ENCODE measurements at places on chromosomes 4 and X.

DNA sequence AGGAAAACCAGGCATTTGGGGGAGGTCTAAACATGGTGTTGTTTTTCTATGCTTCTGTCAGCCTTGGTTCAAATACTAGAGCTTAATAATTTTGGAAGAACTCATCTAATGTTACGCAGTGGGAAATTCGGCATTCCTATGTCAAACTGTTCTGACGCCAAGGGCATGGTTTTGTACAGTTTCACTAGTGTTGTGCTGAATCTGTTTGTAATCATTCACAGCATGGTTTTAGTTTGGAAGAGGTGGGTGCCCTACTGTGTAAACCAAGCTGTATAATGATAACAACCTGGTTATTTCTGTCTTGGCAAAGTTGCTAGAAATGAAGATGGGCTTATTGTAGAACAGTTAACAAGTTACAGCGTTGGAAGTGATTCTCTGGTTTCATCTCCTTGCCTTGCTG, 5.2 kb downstream of the DDX3X start:
- no peak for DNase-seq

GRCh38 chr4:54737421-54737820, 79.7 kb downstream of the KIT start:
- DNase-seq, result no peak

- DNase-seq, result no peak
Observed at GRCh38 chr4:121788896-121789295, 12.2 kb upstream of the EXOSC9 start.

DNA sequence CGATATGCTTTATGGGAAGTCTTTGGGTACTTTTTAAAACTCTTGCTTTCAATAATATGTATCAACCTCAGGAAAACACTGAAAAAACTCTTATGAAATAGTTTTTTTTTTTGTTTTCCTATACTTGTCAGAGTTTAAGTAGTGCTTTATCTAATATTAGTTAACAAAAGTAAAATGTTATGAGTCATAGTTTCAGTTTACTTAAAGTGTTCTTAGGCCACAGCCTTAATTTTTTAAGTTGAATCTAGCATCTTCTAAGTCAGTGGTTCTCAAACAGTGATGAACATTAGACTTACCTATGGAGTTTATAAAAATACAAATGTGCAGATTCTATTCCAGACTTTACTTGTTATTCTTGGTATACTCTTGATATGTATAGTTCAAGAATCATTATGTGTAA, 26.3 kb upstream of the ADGRL3 start:
- no peak for DNase-seq

- no peak for DNase-seq
Observed at GRCh38 chr4:89307446-89308160, at the start of gene GPRIN3. Gene GPRIN3 (minus strand): TSS chr4:89307800. CDS start chr4:89250110, 57,690 bp downstream.

DNA sequence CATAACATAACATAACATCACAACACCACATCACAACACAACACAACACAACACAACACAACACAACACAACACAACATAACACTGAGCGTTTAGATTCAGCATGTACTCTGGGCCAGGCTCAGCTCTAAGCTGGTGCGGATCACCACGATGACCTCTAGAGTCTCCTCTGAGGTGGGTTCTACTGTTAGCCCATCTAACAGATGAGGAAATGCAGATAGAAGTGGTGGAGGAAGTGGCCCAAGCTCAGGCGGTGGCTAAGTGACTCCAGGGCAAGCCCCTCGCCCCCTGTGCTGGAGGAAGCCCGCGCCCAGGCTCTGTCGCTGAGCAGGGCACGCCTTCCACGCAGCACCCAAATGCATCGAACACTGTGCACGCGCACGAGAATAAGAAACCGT, 45.3 kb upstream of the CDKN2AIP start:
- no peak for DNase-seq

- DNase-seq, result no peak
Observed at GRCh38 chr4:109231331-109231730, 71.1 kb downstream of the COL25A1 start.

DNA sequence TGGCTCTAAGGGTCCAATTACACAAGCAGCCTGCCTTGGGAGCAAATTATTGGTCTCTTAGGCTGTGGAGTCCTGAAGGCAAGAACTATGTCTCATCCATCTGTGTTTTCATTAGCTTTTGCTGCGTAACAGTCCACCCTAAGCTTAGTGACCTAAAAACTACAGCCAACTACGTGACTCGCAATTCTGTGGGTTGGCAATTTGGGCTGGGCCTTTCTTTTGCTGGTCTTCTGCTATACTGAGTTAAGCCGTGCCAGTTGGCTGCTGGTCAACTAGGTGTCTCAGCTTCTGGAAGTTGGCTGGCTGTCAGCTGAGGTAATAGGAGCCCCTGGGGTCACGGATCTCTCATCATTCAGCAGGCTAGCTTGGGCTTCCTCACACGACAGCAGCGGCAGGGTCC, 205.6 kb upstream of the S100G start:
- no peak for DNase-seq

- no peak for DNase-seq
Observed at GRCh38 chr4:95838192-95838591, 1.7 kb upstream of the PDHA2 start.

GRCh38 chr4:181670506-181670905, 572.7 kb upstream of the TENM3 start:
- no peak for DNase-seq

GRCh38 chrX:132180929-132181328, 38.3 kb downstream of the RAP2C start:
- DNase-seq, result no peak

- DNase-seq, result no peak
Observed at GRCh38 chrX:51641421-51642021, 22.8 kb upstream of the CENPVL3 start.

- DNase-seq, result no peak
Observed at GRCh38 chrX:71098302-71098701, 2.7 kb downstream of the FOXO4 start.

DNA sequence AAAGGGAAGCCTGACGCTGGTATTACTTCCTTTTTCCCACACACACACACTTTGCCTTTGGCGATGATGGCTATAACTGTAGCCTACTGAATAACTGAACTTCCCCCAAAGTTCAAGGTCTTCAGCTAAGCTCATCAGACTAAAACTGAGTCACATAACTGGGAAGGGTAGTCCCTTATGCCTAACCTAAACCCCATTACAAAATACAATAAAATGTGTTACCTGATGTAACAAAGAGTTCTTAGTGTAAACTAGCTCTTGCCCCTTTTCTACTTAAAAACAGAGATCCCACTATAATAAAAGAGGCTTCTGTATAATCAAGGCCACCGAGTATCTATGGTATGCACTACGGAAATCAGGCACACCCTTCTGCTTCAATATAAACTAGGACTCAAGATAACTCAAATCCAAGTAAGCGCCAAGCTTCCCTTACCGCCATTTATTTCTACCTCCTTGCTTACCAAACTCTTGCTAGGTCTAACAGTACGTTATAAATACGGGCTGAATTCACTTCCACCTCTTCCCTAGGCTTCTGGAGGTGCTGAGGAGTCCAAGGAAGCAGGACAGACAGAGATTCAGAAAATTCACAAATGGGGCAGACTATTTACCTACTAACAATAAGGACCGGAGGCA, 2.4 kb downstream of the OTUD4 start:
- DNase-seq, result peak; percentile 29

- DNase-seq, result no peak
Observed at GRCh38 chr4:139582044-139582443, 26.0 kb upstream of the SETD7 start.

DNA sequence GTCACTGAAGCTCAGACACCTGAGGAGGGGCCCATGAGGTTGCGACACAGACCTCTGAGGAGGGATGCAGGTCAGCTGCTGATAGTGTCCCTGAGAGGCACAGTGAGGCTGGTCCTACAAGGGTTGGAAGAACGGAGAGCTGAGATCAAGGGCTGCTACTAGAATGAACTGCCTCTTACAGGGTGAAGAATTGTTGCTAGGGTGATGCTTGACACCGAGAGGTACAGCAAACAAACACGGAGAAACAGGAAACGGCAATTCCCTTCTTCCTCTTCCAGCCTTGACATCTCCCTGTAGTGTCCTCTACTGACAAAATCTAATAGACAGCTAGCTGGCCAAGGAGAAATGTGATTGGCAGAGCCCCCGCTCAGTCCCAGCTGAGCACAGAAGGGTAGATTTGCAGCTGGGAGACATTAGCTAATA, 11.8 kb upstream of the HPGDS start:
- DNase-seq, result no peak

- no peak for DNase-seq
Observed at GRCh38 chrX:46811121-46811520, 25.7 kb upstream of the RP2 start.

- DNase-seq, result no peak
Observed at GRCh38 chr4:140037353-140038030, 116.5 kb downstream of the MAML3 start.

- DNase-seq, result no peak
Observed at GRCh38 chr4:188110741-188111471, 1.5 kb upstream of the TRIML2 start.

GRCh38 chr4:108129196-108129595, 39.5 kb downstream of the LEF1 start:
- no peak for DNase-seq

- DNase-seq, result no peak
Observed at GRCh38 chr4:184444953-184445309, 29.4 kb downstream of the IRF2 start.

DNA sequence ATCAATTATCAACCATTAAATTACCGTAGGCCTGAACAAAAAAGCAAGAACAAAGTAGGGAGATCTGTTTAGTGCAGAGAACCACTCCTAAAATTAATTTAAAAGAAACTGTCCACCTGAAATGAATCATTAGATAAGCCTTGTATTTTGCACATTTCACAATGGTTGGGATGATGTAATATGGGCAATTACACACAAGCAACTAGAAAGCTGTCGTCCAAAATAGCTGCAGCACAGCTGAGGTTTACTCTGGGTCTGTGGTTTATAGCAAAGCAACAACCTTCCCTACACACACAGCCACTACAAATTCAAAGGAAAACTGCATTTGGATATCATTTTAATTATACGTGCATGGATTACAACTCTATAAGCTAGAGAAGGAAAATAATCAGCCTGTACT, 28.5 kb downstream of the PCDH19 start:
- no peak for DNase-seq

- no peak for DNase-seq
Observed at GRCh38 chr4:36979533-36979932, 265.0 kb upstream of the NWD2 start.

- DNase-seq, result no peak
Observed at GRCh38 chrX:10725071-10725470, 104.7 kb upstream of the MID1 start.

DNA sequence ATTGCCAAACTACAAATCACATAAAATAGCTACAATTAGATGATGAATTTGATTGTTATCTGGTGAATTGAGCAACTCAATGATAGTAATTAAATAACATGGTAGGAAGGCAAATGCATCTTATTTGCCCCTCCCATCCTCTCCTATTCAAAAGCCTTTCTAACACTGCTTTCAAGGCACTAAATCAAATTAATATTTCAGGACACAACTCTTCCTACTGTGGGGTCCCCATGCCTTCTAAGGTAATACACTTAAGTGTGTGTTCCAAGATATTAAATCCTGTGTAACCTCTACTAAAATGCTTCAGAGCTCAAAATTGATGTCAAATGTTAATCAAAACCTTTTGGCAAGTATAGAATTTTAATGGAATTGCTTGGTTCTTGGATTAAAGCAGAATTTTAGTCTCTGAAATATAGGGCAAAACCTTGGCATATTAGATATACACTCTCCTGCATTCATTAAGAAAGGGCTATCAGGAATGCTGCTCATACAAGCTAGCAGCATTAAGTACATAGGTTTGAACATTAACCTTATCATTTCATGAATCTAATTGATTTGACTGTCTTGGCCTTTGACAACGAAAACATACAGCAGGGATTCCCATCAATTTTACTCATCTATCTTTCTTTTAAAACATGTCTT, 371.8 kb upstream of the GALNTL6 start:
- no peak for DNase-seq

GRCh38 chr4:151808542-151808941, 47.7 kb upstream of the GATB start:
- no peak for DNase-seq

DNA sequence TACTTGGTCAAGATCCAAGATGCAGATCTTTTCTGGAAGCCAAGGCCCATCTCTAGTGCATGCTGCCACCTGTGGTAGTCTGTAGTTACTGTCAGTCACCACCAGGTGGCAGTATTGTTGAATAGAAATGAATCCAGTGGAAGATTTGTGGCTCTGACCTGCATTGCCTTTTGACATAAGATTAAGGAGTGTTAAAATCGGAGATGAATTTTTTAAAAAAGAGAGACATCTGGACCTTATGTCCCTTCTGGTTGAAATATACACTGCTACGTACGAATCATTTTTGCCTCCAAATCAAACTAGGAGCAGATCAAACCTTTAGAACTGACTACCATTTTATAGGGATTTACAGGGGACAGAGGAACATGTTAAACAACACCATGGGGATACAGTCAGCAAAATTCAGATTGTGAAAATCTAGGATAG, 46.9 kb upstream of the RHOH start:
- DNase-seq, result peak; percentile 32

GRCh38 chr4:73868206-73869129, 725 bp upstream of the CXCL1 start:
- DNase-seq, result no peak

GRCh38 chr4:169079942-169080827, 70.1 kb upstream of the CBR4 start:
- no peak for DNase-seq

- no peak for DNase-seq
Observed at GRCh38 chrX:78693012-78693411, 33.9 kb upstream of the RTL3 start.

- no peak for DNase-seq
Observed at GRCh38 chr4:159021597-159022385, 81.1 kb upstream of the RAPGEF2 start.

- no peak for DNase-seq
Observed at GRCh38 chrX:43589735-43590134, 66.4 kb upstream of the MAOA start.

DNA sequence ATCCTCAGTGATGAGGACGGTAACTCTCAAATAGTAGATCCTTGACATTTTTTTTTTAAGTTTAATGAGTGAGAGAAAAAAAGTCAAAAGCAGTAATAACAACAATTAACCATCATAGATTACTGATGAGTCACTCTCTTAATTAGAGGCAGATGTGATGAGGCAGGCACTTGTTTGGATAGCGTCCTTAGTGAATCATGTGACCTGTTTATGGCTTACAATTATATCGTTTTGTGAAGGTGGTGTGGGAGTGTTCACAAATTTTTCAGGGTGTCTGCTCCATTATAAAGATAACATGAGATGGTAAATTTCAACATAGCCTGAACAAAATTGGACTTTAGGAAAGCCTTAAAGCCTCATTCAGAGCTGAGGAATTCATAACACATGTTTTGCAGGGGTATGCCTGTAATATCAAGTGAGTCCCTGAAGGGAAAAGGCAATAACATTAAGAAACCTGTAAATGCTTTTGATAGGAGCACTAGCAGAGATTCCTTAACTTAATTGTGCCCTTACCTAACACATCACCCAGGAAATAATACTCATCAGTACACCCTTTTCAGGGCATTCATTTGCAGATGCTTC, 51.9 kb upstream of the XIAP start:
- no peak for DNase-seq

DNA sequence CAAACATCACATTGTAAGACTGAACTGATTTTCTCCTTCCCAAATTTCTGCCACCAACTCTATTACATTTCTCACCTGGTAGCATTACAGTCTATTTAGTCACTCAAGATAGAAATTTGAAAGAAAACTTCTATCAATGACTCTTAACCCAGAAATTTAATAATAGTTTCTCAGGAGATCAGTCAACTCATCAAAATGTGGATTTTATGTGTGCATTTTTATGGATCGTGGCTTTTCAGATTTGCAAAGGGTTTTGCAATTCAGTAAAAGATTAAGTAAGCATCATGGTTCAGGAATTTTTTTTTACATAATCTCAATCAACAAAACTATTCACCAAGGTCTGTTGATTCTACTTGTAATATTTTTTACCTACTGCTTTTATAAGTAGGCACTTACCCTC, 111.1 kb downstream of the CFAP299 start:
- no peak for DNase-seq
